ENCODE measurements at places on chromosomes 5 and 9.

DNA sequence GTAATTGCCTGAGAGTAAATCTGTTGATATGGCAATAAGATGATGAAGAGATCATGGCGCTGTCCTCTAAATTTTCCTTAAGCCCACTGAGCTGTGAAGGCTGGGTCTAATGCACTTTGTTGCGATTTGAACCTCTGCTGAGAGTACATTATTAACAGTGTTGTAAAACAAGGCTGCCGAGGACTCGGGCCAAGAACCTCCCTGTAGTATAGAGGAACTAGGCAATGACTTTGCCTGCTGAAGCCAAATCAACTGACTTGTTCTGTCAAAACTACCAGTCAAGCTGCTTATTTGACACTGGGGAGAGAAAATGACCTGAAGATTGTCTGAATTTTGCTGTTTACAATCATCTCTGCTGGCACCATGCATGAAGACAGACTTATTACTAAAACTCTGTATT, 1154.7 kb downstream of the DTWD2 start:
- DNase-seq = no peak

- no peak for DNase-seq
These were observed 186.5 kb upstream of the ANKRD55 start for GRCh38 chr5:56419667-56420066.

- no peak for DNase-seq
These were observed 26.7 kb upstream of the PALM2AKAP2 start for GRCh38 chr9:109753308-109753707.

DNA sequence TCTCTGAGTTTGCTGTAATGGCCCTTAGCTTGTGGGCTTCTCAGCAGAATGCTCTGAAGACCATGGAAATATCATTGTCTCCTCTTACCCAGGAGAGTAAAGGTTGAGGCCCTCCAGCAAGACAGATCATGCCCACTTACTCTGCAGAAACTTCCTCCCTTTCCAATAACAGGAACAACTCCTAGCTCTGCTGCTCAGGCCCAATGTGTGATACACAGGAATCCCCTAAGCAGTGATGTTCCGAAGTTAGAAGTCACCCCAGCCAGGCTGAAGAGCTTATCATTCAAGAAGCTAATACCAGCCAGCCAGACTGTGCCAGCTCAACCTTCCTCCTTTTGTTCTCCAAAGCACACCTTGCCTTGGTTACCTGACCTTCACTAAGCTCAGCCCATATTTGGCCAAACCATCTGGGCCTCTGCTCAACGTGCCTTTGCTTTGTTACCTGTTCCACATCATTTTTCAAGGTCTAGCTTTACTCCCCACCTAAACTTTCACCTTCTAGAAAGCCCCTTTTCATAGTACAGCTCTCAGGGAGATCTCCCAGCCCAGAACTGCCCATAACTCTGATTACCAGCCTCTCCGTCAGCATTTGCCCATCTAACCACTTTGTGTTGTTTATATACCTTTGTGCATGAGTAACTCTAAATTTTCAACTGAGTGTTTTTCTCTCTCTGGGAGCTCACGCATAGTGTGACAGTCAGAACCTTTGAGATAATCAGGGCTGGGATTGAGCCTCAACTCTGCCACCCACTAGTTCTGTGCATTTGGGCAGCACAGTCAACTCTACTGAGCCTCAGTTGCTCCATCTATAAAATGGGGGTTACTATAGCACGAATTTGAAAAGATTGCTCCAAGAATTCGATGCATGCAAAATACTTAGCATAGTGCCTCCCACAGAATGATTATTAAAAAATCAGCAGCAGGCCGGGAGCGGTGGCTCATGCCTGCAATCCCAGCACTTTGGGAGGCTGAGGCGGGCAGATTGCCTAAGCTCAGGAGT, 107.6 kb upstream of the CPEB4 start:
- DNase-seq = no peak

- DNase-seq = no peak
These were observed 509.4 kb upstream of the KLF4 start for GRCh38 chr9:107999011-107999410.

DNA sequence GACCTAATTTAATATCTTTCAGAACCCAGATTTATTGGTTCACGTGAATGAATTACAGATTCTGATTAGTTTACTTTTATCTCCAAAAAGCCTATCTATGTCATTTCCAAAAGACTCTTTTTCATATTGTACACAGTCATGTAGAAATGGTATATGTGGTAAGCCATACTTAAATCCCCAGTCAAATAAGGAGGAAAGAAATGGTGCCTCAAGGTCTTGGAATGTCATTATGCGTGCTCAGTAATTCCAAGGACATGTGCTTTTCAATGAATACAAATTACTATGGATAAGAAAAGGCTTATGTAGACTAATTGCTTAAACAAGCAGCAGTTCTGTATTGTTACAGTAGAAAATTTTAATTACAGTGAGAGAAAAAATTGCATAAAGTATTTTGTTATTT, 64.1 kb upstream of the TYRP1 start:
- no peak for DNase-seq

- no peak for DNase-seq
These were observed 128.9 kb upstream of the IL12B start for GRCh38 chr5:159459132-159459627.

DNA sequence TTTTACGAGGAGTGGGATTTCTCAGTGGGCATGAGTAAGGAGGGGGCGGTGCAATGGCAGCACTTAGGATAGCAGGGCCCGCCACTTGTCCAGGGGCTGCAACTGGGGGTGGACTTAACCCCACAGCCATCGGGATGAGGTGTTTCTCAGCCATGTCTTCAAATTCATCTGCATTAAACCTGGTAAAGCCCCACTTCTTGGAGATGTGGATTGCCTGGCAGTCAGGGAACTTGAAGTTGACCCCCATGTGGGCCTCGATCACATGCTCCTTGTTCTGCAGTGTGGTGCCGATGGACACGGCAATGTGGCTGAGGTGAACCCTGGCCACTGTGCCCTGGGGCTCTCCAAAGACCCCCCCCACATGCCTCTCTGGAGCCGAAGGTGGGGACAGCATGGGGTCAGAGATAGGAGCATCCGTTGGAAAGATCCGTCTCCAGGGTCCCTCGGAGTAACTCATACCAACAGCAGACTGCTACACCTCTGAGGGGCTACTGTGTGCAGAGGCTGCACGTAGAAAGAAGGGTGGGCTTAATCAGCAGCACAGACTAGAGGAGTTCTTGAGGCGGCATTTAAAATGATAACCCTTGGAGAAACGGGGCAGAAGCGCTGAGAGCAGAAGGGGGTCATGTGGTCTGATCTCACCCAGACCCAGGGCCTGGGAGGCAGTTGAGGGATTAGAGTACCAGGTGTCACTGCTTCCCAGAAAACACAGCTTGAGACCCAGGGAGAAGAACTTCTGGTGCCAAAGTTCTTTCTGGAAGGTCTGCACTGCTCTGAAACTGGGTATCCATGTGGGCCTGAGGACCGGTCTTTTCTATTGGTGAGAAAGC, 141.4 kb downstream of the MTX3 start:
- DNase-seq = no peak

- no peak for DNase-seq
These were observed 12.3 kb downstream of the GPRIN1 start for GRCh38 chr5:176597417-176598389.

DNA sequence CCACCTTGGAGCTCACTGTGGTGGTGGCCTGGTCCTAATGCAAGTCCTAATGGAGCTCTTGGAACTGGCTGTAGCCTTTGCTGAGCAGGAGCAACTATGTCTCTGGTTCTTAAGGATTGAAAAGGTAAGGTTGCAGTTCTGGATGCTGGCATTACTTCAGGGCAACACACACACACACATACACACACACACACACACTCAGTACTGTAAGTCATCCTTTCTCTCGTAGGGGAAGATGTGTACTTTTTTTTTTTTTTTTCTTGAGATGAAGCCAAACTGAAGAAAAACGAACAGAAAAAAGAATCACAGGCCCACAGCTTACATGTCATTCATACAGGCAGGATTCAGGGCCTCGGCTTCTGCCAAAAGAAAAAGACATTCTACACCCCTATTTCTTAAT, 81.1 kb upstream of the RPS23 start:
- no peak for DNase-seq

- no peak for DNase-seq
These were observed 14.3 kb downstream of the PTPA start for GRCh38 chr9:129125478-129125877.

GRCh38 chr9:129312251-129313122, 134.4 kb upstream of the IER5L start:
- DNase-seq = no peak

- no peak for DNase-seq
These were observed 31.7 kb downstream of the BASP1 start for GRCh38 chr5:17249029-17249634.

DNA sequence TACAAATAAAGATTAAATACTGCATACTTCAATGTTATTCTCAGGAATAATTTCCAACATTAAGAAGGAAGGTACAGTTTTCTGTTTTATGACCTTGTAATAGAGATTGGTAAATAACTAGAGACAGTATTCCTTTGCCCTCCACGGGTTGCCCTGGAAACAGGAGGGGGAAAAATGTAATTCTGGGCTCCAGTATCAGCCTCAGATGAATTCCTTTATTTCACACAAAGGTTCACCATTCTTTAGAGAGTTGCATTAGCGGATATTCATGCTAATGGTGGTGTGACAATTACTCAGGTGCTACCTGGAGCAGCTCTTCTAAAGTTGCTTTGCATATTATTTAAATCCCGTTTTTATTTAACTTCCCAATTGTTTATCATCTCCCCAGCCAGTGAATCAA, 42.6 kb downstream of the CETN3 start:
- no peak for DNase-seq

GRCh38 chr5:89698028-89698427, 711.5 kb downstream of the CETN3 start:
- DNase-seq = no peak

GRCh38 chr5:149790276-149790675, 60.2 kb downstream of the PPARGC1B start:
- no peak for DNase-seq

- no peak for DNase-seq
These were observed 36.2 kb upstream of the OTULIN start for GRCh38 chr5:14628346-14628745.

DNA sequence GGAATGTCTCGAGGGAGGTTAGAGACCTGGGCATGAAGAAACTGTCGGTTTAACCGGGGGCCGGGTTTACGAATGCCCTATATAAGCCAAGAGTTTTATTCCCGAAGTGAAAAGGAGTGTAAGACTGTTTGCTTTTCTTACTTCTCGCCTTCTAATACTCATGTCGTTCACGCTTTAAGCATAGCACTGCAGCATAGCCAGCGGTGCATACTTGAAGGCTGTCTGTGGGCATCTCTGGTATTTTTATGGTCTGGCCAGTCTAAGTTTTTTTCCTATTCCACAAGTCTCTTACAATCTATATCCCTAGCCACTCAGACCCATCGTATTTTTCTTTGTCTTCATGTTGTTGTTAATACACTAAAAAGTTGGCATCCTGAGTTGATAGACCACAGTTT, 1.2 kb downstream of the UHRF2 start:
- DNase-seq = no peak

- no peak for DNase-seq
These were observed 354.5 kb upstream of the CDH6 start for GRCh38 chr5:30838936-30839496.

DNA sequence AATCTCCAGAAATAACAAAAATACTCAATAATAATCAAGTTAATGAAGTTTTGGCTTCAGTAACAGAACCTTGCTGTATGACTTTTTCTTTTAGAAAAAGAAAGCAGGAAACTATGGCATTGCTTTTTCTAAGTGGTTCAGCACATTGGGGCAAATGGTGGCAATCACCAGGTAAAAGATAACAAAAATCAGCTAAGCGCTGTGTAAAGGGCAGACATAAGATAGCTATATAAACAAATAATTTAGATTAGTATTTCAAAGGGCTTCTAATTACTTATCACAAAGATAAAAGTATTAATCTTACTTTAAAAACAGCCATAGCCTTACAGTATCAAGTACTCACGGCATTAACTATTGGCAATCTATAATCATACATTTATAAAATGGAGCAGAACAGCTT, 10.0 kb downstream of the TMEM161B start:
- DNase-seq = no peak

- DNase-seq = no peak
These were observed 11.5 kb upstream of the FRMPD1 start for GRCh38 chr9:37639109-37639762.

- DNase-seq = no peak
These were observed 46.6 kb downstream of the TMEM252 start for GRCh38 chr9:68493958-68494577.

- DNase-seq = no peak
These were observed 2.7 kb downstream of the CCL27 start for GRCh38 chr9:34659592-34660253.

- no peak for DNase-seq
These were observed 21.0 kb upstream of the C5orf63 start for GRCh38 chr5:127094161-127094814.

- no peak for DNase-seq
These were observed 187.1 kb downstream of the SPOCK1 start for GRCh38 chr5:137312011-137312410.

DNA sequence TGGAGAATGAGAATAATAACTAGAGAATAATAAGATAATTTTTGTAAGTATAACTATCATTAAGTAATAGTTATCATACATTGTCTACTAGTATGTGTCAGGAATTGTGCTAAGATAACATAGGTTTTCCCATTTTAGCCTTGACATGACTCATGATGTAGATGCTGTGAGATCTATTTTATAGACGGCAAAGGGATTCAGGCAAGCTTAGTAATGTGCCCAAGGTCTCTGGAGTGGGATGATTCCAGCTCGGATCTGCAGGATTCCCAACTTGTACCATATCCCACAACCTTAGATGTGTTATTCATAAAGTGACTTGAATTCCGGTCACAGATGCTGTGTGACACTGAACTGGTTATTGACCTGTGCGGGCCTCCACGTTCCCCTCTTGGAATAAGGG, 51.5 kb downstream of the IL31RA start:
- no peak for DNase-seq

DNA sequence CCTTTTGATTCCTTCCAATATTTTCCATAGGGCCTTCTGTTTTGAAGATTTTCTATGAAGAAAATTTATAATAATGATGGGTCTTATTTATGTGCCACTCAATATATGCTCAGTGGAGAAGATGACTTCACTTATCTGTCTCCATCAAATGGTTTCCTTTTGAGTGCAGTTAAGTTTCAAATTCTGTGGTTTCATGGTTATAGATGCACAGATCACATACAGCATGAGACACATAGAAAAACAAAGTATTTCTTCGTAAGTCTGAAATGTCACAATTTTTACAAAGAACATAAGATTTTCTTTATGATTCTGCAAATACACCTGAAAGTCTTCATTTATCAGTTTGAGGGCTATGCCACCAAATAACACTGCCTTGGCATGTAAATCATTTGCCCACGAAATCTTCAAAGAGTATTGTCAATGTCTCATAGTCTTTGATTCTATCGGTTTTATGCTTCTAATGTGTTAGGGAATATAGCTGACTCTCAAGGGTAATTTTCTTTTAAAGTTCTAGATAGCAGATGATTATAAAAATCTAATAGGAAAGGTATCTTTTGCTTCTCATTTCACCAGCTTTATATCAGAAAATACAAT, 14.1 kb downstream of the CFAP95 start:
- no peak for DNase-seq

GRCh38 chr9:114484215-114484853, 20.9 kb downstream of the WHRN start:
- DNase-seq = no peak

GRCh38 chr9:123208626-123209174, 59.7 kb downstream of the STRBP start:
- no peak for DNase-seq

GRCh38 chr5:34410411-34411139, 245.6 kb upstream of the RAI14 start:
- no peak for DNase-seq
